Stimulated activated naive CD8-positive, alpha-beta T cell treated with anti-CD3 and anti-CD28 coated beads, Interleukin-15, amount 100 ng/mL, for 72 hours (primary cell): ENCODE measurements at places on chromosomes 6 and 20.

- DNase-seq: no peak
Observed at GRCh38 chr20:32040142-32040953, 11.7 kb upstream of the HCK start.

- DNase-seq: no peak
Observed at GRCh38 chr6:154138793-154139192, 99.8 kb downstream of the OPRM1 start.

GRCh38 chr6:107560657-107561056 is 70.7 kb downstream of the SOBP start:
- DNase-seq: no peak

DNA sequence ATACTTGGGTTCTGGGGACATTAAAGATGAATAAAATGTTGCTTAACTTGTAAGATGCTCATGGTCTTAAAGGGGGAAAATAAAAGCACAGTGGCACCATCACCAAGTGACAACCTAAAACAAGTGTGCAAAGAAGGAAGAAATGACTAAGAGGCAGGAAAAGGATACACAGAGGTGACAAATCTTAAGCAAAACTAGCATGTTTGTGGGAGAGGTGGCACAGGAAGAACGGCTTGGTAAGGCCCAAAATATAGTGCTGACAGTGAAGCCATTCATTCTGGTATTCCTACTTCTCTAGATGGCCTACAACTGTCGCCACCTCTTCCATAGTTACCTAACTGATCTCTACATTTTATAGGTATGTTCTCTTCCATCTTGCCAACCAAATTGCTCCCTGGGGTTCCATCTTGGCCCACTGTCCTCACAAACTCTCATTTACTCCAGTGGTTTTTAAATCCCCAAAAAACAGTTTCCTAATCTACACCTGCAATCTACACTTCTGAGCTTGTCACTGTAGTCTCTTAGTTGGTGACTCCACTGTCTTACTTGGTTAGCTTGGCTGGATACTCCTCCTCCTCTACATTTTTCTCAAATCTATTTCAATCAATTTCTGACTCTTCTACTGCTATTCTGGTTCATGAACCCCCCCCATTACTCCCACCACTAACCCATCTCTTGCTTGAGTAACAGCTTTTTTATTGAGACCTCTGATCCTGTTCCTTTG is 33.5 kb downstream of the FAM8A1 start:
- no peak for DNase-seq

DNA sequence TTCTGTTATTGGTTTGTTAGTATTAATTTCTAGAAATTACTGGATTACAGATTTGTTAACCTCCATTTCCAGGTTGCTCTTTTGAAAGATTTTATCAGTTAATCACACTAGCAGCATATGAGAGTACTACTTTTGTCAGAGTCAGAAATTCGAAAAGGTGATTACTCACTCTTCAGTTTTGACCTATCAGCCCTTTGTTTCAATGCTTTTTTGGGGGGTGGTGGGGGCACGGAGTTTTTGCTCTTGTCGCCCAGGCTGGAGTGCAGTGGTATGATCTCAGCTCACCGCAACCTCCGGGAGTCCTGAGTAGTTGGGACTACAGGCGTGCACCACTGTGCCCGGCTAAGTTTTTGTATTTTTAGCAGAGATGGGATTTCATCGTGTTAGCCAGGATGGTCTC is 149.2 kb downstream of the JARID2 start:
- no peak for DNase-seq

DNA sequence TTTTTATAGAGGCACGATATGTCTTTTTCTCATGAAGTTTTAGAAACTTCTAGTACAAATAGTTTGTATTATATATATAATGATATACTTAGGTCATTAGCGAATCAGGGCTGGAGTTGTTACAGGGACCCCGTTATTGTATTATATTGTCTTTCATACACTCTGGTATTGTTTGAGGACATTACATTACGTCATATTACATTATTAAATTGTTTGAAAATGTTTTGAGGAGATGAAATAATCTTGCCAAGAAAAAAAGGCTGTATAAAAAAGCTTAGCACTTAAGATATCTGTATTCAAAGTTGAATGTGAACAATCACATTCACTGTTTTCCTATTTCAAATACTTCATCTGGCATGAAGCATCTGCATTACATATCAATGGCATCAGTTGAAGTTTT is 239.6 kb upstream of the ASCC3 start:
- no peak for DNase-seq

DNA sequence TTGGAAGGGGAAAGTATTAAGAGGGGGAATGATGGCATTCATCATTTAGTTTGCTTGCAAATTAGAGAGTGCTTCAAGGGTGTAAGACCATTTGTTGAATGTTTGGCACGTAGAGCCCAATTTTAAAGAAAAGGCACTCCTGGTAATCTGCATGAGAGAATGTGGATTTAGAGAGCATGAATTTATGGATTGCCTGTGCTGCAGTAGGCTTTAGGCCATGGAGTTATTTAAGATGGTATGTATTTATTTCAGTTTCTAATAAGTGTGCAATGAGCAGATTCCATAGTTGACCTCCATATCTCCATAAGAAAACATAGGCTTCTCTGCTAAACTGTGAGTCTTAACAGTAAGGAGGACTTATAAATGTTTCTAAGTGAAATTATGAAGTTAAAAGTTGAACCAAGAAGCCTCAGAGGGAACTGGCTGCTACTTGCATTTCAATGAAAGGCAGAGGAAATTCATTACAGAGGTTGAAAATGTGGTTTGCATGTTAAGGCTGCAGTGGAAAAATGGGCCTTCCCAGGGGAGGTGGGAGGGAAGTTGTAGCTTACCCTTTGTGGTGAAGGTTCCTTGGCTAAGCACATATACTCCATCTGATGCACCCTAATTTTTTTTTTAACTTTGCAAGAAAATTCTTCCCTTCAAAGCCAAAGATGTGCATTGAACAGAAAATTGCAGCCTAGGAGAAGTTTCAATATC is 134.2 kb downstream of the CARMIL1 start:
- DNase-seq: no peak

DNA sequence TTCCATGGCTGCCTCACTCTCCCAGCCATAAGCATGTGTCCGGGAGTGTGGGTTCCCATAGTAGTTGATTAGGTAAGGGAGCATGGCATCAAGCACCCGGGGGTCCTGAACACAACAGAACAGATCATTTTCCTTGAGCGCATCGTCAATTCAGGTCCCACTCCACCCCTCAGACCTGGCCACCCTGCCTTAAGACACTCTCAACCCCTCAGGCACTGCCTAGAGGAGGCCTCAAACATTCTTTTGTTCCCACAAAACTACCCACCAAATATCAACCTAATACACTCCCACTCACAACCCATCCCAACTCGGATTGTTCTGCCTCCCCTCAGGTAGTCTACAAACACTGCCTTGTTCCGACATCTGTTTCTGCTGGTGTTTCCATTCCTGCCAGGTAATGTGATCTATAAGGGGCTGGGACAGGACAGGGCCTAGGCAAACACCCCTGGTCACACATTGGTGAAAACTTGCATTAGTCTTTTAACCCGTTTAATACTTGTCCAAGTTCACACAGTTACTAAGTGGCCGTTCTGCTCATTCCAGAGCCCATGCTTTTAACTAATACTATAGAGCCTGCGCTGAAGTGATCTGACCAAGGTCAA is 1.4 kb downstream of the NFS1 start:
- DNase-seq: no peak

DNA sequence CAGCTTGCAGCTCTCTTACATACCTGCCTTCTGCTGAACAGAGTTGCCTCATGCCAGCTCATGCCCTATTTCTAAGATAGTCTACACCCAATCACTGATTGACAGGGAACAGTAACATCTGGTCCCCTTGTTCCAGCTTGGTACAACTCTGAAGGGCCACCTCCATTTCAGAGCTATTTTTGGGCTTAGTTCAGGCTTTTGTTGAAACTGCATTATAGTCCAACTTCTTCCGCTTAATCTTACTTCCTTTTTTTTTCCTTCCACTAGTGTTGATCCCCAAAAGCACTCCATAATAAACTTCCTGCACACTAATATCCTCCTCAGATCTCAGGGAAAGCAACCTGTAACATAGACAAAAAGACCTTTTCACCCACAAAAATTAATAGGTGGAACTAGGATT is 65.7 kb upstream of the TNFRSF21 start:
- DNase-seq: no peak

- DNase-seq: no peak
Observed at GRCh38 chr6:84979541-84979940, 215.1 kb upstream of the TBX18 start.

GRCh38 chr6:1226277-1227099 is 85.4 kb upstream of the FOXQ1 start:
- DNase-seq: no peak

GRCh38 chr6:26087284-26088115 is at the start of gene HFE:
Gene HFE, plus strand, starts transcription at chr6:26087429. Its CDS starts 12 bp downstream, at chr6:26087441.
- DNase-seq: peak; percentile 24

DNA sequence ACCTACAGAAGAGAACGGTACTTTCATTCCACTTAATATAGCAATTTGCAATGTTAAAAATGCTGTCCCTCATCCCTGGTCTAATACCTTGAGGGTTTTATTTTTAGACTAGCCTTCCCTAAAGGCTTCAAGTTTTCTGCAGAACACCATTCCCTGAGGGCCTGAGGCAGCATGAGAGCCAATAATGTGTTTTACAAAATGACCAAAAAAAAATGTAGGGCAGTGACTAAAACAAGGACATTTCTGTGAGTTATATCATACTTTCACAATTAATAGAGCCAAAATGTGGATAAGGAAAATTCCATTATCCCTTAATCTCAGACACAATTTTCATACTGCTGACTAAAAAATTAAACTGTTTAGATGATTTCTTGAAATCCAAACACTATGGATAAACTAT is 22.7 kb downstream of the GPR63 start:
- DNase-seq: no peak

DNA sequence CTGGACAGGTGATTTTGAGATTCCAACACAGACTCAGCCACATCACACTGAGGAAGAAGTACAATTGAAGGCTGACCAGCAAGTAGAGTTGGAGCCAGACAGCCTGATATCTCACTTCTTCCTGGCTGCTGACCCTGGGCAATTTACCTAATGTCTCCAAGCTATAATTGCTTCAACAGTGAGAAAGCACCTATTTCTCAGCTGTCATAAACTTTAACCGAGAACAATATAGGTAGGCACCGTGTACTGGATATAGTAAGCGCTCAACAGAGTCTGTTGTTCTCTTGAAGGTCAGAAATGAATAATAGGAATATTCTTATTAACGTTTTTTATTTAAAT is 28.3 kb downstream of the STX7 start:
- no peak for DNase-seq

DNA sequence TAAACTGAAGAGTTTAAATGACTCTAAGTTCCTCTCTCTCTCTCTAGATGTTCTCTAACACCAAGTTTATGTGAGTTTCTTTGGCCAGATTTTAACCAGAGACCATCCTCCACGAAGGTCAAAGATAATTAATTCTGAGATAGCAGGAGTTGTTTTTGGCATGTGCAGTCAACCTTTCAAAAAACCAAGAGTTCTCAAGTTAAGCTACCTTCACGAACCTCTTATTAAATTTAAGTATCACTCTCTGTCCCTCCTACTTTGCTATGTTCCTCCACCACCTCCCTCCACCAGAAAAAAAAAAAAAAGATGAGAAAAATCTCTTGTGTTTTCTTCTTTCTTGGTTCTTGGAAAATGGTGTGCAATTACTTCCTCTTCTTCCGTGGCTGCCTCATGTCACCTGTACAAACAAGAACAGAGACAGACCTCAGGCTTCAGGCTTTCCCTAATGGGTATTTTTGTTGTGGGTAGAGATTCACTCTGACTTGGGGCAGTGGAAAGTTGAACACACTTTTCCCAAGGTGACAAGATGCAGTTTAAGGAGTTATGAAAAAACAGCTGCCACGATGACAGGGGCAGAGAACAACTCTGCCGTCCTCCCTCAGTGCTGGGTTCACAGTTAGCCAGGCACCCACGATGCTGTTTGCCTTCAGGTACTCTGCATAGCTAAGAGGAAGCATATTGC is 64.3 kb downstream of the ADTRP start:
- peak; percentile 50 for DNase-seq

- DNase-seq: no peak
Observed at GRCh38 chr6:11947575-11947974, 64.5 kb upstream of the HIVEP1 start.

DNA sequence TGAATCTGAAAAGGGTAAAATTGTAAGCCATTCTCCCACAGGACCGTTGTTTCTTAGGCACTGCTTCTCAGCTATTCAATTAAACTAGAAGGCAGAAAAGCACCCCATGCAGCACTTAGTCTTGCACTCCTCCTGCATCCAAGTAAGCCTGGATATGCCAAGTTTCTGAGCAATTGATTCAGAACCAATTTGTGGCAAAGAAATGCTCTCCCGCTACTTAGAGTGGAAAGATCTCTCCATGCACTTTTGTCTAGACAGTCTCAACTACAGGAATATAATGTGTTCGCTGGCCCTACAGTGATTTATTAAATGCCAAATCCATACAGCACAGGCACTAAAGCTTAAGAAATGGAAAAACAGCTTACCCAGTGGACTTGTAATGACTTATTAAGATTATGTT is 338.5 kb downstream of the HACE1 start:
- no peak for DNase-seq

DNA sequence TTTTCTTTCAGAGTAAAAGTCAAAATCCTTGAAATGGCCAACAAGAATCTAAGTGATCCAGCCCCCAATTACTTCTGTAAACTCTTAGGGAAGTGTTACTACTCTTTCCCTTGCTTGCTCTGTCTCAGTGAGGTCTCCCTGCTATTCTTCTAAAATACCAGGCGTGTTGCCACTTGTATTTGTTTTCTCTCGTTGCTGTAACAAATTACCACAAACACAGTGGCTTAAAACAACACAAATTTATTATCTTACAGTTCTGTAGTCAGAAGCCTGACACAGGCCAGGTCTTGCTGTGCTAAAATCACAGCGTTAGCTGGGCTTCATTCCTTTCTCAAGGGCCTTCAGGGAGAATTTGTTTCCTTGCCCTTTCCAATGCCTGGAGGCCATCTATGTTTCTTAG is 59.9 kb downstream of the HECA start:
- no peak for DNase-seq

- DNase-seq: no peak
Observed at GRCh38 chr6:17226786-17227233, 54.4 kb upstream of the RBM24 start.

- no peak for DNase-seq
Observed at GRCh38 chr6:8900056-8900455, 464.7 kb upstream of the SLC35B3 start.

DNA sequence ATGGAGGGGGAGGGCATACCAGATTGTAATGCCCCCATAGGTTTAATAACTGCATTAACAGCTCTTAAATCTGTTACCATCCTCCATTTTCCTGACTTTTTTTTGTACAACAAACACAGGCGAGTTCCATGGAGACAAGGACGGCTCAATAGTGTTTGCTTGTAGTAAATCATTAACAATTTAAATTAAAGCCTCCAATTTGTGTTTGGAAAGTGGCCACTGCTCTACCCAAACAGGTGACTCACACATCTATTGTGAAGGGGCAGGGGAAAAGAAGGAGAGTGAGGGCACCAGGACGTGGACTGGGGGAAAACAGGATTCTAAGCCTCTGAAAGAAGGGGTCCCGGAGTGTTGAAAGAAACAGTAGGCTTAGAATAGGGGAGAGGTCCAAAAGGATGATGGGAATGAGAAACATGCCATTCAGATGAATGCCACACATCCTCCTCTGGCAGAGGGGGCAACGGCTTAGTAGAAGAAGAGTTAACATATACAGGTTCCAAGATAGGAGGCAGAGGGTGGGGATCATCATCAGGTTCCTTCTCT is 6.9 kb downstream of the GLYATL3 start:
- DNase-seq: no peak
